ENCODE measurements at places on chromosomes 11 and 22. TPM values are rescaled to one million over a fixed set of nuclear protein-coding genes. Genes with fewer than 3 reads are reported as not detected.

DNA sequence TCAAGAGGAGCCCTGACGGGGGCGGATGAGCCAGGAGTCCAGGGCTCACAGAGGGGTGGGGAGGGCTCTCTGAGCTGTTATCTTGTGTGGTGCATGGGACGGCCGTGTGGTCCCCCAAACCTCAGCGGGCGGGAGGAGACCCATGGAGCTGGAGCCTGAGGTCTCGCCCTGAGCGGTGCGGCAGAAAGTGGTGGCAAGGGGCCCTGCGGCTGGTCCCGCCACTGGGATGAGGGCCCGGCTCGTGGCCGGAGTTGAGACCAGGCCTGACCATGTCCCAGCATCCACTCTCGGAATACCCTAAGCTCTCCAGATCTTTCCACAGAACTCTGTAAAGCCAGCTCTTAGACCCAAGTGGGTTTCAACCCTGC lies 22.6 kb upstream of the TTLL12 start:
- ATAC-seq: no peak

- no peak for ATAC-seq
Measured at GRCh38 chr11:61340979-61341378, 8.0 kb downstream of the TKFC start.

Gene UPK3A
- not detected for total RNA-seq

Gene LMNTD2
- total RNA-seq: 2.7 TPM

DNA sequence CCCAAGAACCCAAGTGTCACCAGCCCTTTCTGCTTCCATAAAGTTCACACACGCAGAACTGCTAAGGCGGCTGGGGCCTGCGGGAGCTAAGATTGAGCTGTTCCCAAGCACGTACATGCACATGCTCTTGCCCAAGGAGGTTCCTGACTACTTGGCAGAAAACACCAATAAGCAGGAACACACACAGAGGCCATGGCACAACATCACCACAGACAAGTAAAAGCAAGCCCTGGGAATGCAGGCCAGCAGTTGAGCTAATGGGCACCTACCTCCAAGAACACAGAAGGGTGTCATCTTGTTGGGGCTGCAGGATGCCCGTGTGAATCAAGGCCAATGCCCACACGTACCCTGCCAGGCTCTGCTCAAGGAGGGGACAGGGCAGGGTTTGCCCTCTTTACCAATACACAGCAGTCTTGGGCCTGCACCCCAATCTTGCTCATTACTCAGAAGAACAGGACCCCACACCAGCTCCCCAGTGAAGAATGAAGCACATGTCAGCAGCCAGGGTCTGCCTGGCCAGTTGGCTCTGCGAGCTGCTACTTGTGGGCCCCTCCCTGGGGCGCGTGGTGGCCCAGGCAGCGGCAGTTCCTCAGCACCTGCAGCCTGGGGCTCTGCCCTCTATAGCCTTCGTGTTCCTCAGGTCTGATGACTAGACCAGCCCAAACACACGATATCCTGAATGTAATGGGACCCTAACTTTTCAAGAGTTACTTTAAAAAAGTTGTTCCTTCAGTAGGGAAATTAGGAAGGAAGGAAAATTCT lies 32.3 kb upstream of the CYP2D6 start:
- ATAC-seq: no peak

GRCh38 chr11:1922481-1923081 lies 3.1 kb downstream of the TNNT3 start:
- no peak for ATAC-seq

GRCh38 chr11:5605849-5606248 lies 9.4 kb downstream of the TRIM6 start:
- ATAC-seq: no peak

All from activated T-helper 17 cell treated with anti-CD3 and anti-CD28 coated beads, Interleukin-2, amount 50 U/mL, for 72 hours (primary cell).